ENCODE measurements at places on chromosomes 3 and 15.

GRCh38 chr3:135099734-135100355 lies 304.8 kb downstream of the EPHB1 start:
- no peak for DNase-seq

GRCh38 chr3:148343416-148343815 lies 354.3 kb upstream of the AGTR1 start:
- no peak for DNase-seq

GRCh38 chr15:73226093-73226814 lies 142.5 kb downstream of the HCN4 start:
- no peak for DNase-seq

DNA sequence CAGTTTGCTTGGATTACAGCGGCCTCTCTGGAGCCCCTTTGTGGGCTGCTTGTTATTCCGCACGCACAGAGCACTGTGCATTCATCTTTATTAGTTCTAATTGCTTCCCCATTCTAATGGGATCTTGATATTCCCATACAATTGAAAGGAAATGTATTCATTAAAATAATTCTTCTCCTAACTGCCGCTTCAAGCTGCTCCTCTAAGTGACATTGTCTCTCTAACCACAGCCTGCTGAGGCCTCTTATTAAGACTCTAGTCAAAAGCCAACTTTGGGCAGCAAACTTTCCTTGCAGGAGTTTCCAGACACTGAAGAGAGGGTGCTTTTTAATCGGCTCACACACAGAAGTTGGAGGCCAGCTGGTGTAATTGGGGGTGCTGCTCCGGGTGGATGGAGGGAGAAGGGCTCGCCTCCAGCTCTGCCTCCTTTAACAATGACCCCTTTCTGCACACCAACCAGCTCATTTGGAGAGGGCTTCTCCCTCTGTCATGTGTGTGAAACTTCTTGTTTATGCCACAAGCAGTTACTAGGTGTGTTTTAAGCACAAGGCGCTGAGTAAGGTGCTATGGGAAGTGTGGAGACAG lies 5.6 kb upstream of the MAGEF1 start:
- no peak for DNase-seq

GRCh38 chr3:52298149-52299098 lies 10.8 kb downstream of the GLYCTK start:
- DNase-seq, result no peak
